ENCODE measurements at places on chromosomes 2 and 18.

- DNase-seq: no peak
Observed at GRCh38 chr2:160491911-160492371, 1.7 kb downstream of the RBMS1 start.

DNA sequence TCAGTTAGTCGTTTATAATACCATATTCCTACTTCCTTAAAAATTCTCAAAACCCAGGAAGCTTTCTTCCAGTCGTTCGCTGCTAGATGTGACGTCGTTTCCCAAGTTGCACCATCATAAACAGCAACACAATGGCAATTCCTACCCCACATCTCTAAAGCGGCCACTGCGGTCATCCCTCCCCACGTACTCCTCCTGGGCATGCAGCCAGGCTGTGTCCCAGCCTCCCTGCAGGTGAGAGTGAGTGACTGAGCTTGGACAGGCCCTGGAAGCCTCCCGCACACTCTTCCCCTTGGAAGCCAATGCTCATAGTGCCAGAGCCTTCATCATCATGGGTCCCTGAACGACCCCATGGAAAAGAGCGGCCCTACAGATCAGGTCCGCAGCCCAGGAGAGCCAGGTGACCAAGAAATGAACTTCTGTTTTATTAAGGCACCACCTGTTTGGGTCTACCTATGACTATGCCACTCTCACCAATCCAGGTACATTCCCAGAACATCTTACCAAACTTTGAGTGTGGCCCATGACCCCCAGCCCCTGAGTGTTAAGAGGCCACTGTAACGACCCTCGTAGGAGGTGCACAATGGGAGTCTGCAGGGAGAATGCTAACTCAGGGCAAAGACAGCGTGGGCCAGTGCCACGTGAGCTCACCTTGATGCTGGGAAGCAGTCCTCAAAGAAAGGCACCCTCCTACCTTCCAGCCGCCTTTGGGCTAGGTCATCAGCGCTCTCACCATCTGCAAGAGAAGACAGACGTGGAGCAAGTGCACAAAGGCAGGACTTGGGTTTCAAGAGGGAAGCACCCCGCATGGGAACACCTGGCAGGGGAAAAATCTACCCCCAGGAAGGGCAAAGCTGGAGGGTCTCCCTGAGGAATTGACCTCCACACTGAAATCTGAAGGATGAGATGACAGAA is 74.7 kb upstream of the RAB6C start:
- DNase-seq: no peak

GRCh38 chr2:146227152-146228019 is 1617.4 kb upstream of the ACVR2A start:
- no peak for DNase-seq

DNA sequence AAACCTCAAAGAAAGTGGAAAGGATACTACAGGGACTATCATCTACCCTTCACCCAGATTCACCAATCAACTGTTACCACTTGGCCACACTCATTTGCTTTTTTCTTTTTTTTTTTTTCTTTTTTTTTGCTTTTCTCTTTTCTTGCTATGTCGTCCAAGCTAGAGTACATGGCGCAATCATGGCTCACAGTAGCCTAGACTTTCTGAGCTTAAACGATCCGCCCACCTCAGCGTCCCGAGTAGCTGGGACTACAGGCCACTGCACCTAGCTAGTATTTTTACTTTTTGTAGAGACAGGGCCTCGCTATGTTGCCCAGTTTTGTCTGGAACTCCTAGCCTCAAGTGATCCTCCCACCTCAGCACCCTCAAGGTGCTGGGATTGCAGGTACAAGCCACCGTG is 24.0 kb downstream of the BIN1 start:
- no peak for DNase-seq
